ENCODE measurements at places on chromosomes 1 and 21.

GRCh38 chr1:188043536-188044245 lies 1214.9 kb downstream of the PLA2G4A start:
- no peak for DNase-seq

GRCh38 chr1:152515434-152515783 lies 1.1 kb downstream of the CRCT1 start:
- DNase-seq, result no peak

- DNase-seq, result no peak
Observed at GRCh38 chr21:31973402-31973944, 100.7 kb downstream of the HUNK start.

- DNase-seq, result no peak
Observed at GRCh38 chr1:15483971-15484370, 8.1 kb downstream of the CELA2B start.

DNA sequence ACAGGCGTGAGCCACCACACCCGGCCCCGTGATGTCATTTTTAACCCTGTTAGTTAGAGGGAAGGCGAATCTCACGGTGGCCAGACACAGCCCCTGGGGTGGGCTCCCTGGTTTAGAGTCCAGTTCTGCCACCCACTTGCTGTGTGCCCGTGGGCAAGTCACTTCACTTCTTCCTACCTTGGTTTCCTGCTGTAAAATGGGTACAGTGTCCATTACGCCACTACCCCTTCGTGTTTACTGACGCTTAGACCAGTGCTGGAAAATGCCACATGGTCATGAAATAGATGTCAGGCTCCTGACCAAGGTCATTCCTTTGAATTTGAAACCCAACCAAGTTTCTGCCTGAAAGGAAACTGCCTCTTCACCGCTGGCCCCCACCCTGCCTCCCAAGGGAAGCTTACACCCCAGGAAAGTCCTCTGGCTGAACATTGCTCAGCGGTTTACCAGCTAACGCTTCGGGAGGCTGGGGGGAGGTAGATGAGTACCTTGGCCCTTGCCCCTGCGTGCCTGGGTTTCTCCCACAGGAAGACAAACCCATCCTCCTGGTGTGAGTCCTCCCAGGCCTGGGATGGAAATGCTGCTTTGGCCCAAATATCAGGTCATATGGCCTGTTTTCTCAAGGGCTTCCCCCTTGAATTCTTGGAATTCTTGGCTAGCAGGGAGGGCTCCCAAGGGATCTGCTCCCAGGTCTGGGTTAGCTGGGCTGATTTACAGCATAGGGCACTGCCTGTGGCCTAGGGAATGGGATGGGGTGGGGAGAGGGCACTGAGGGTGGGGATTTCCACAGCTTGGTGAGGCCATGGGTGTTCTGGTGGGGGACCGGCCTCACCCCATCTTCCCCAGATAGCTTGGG lies 7.6 kb upstream of the AADACL4 start:
- no peak for DNase-seq

GRCh38 chr1:84374991-84375696 lies 23.1 kb upstream of the DNASE2B start:
- DNase-seq, result no peak

DNA sequence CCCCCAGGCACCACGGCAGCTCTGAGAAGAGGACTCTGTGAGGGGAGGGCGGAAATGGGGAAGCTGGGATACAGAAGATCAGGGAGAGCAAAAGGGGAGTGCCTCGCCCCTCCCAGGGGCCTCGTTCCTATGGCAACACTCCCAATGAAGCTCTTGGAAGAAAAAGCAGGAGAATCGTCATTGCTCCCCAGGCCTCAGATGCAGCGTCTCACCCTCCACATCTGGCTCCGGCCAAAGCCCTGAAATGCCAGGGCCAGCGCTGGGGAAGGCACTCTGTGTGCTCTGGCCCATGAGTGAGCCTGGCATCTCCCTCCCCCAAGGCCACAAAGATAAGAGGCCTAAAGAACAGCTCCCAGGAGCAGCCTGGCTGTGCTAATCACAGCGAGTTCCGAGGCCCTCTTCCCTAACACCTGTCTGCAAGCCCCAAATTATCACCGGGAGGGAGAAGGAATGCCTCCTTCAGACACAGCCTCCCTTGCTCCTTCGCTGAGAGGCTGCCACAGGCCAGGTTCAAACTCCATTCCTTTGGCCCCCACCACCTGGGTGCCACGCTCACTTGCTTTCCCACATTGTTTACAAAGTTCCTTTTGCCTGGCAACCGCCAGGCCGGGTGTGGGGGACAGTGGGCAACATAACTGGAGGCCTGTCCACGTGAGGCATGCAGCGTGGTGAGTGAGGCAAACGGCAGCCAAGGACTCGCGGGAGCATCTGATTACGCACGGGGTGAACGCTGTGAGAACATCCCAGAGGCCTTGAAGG lies 27.8 kb downstream of the ECE1 start:
- no peak for DNase-seq

- no peak for DNase-seq
Observed at GRCh38 chr1:184753117-184753516, 1.5 kb downstream of the EDEM3 start.

DNA sequence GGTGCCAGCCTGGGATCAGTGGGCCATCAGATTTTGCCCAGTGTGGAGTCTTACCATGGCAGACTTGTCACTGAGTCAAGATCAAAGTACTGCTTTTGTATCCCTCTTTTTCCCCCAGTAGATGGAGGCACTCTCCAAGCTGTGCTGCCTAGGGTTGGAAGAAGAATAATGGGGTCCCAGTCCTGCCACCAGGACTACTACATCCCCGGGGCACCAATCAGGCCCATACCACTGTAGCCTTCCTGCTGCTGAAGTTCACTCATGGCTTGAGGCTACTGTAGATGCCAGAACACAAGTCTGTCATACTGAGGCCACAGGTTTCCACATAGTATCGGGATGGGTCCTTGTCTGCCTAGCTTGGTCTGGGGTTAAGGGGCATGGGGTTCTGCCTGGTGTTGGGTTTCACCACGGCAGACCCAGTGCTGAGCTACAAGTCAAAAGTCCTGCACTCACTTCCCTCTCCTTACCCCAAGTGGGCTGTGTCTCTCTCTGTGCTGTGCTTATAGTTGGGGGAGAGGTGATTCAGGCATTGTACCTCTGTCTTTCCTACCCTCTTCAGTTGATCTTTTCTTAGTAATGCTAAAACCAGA lies 53.4 kb downstream of the PKN2 start:
- DNase-seq, result no peak

- no peak for DNase-seq
Observed at GRCh38 chr1:229832695-229833094, 206.6 kb downstream of the URB2 start.

GRCh38 chr21:30936207-30936606 lies 54.8 kb upstream of the KRTAP11-1 start:
- no peak for DNase-seq

DNA sequence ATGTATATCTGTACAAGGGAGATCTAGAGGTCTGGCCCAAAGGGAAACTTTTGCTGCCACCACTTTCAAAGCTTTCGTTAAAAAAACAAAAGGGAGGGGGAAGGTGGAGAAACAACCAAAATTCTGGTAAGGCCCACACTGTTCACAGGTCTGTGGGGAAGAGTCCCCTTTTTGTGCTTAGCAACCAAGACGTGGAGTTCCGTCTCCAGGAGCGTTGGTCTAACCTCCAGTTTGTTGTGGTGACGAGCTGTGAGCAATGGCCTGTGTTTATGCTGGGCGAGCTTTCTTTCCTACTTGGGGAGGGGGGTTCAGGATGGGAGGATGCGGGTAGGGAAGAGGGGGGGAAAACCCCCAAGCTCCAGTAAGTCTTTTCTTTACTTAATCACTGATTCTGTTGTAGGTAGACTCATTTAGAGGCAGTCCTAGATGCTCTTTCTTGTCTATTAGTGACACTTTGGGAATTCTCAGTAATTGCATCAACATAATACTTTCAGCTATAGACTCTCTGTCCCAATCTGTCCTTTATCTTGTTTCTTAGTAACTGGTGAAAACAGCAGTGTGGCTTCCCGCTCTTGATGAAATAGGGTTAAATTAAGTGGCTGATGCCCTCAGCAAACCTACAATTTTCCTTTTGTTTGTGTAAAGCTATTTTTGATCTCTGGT lies 1.5 kb downstream of the HIPK1 start:
- peak; percentile 40 for DNase-seq

- no peak for DNase-seq
Observed at GRCh38 chr1:36692465-36693160, 209.9 kb upstream of the CSF3R start.

GRCh38 chr1:19969898-19970660 lies 9.3 kb downstream of the PLA2G2A start:
- no peak for DNase-seq

DNA sequence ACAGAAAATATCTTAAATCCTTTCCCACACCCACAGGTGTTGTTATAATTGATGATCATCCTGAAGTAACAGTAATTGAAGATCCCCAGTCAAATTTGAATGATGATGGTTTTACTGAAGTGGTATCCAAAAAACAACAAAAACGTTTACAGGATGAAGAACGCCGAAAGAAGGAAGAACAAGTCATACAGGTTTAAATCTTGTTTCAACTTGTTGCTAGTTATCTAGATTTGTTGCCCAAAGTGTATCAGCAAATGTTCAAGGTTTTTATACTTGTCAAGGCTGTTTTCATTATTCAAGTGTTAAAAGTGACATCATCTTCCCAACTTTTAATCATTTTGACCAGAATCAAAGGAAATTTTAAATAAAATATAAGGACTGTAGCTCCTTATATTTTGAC lies 64.7 kb downstream of the PRRC2C start:
- DNase-seq, result no peak

- no peak for DNase-seq
Observed at GRCh38 chr1:108043707-108044106, 78.7 kb upstream of the VAV3 start.

DNA sequence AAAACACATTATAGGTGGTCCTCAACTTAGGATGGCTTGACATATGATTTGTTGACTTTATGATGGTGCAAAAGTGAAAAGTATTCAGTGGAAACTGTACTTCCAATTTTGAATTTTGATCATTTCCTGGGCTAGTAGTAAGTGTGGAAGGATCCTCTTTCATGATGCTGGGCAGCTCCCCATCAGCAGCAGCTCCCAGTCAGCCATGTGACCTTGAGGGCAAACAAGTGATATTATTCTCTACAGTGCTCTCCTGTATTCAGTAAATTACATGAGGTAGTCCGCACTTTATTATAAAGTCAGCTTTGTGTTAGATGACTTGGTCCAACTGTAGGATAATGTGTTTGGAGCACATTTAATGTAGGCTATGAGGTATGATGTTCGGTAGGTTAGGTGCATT lies 36.4 kb downstream of the SLC22A15 start:
- DNase-seq, result no peak

GRCh38 chr1:217534566-217534965 lies 96.3 kb downstream of the GPATCH2 start:
- DNase-seq, result no peak

DNA sequence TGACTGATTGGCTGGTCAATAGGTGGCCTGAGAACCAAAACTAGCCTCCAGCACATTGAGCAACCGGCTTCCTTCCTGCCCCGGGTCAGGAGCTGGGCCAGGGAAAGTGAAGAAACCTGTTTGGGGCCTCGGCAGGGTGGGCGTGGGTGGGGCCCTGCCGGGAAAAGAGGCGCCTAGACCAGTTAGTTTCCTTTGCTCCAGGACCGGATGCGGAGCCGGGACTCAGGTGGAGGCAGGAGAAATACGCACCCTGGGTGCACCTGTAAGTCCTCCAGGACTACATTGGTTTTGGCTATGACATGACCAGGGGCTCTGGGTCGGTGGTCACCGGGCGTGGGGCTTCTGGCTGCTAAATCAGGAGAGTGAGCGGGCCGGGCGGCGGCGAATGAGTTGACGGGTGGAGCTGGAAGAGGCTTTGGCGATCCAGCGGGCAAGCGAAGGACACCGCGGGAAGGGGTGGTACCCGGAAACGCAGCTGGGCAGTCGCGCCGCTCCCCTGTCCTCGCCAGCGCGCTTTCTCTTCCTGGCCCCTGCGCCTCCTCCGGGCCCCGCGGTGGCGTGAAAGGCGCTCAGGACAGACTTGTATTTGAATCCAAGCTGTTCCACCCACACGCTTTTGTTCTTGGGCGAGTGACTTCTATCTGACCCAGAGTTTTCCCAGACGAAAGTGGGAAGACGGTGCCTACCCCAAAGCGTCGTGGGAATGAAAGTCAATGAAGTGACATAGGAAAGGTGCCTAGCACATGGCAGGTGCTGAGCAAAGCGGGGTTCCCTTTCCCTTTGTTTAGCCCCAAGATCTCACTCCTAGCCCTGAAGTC lies 30.6 kb upstream of the JUN start:
- no peak for DNase-seq

DNA sequence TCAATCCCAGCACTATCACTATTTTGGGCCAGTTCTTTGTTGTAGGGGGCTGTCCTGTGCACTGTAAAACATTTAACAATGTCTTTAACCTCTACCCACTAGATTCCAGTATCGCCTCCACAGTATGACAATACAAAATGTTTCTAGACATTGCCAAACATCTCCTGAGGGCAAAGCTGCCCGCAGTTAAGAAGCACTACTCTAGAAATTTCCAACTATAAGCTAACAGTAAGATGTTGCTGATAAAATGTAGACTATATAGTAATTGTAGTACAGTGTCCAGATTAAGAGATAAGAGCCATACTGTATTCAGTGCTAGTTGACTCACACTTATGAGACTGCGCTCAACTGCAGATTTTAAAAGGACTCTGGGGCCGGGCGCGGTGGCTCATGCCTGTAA lies 5.0 kb downstream of the MTF1 start:
- no peak for DNase-seq

GRCh38 chr1:25898223-25899015 lies 7.8 kb downstream of the STMN1 start:
- no peak for DNase-seq

DNA sequence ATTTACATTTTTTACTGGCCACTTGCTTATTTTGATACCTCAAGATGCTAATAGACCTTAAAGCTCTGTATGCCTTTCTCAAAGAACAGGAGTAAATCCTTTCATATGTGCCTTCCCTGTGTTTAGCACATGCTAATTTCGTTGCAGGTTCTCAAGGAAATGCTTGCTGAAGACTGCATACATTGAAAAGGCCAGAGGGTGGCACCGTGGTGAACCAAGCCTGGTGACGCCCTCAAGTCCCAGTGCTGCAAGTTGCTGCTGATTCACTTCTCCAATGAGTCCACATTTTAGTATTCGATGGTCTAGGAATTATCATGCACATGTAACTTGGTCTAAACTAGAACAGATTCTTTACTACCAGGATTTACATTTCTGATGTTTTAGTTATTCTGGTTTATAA lies 94.1 kb downstream of the CLDN17 start:
- DNase-seq, result no peak
